Endothelial cell of umbilical vein (primary cell): ENCODE measurements at places on chromosomes 5 and 9. TPM values are rescaled to one million over a fixed set of nuclear protein-coding genes. Genes with fewer than 3 reads are reported as not detected.

GRXCR2 gene
- not detected in 2 replicates for polyA plus RNA-seq

ENG gene
- polyA plus RNA-seq = 338 and 355 TPM in 2 replicates

ABLIM3 gene
- polyA plus RNA-seq = 14.9 and 16.7 TPM in 2 replicates

FOXD4L3 gene
- polyA plus RNA-seq = not detected in 2 replicates

TMEFF1 gene
- 3.0 and 3.2 TPM in 2 replicates for polyA plus RNA-seq

ALDOB gene
- polyA plus RNA-seq = not detected in 2 replicates

TTC16 gene
- not detected in 2 replicates for polyA plus RNA-seq

- DNase-seq = no peak
Observed at GRCh38 chr9:97411440-97411788, 482 bp upstream of the TDRD7 start.

GRCh38 chr9:21789541-21790037, 12.8 kb upstream of the MTAP start:
- DNase-seq = peak; percentile 85

GRCh38 chr5:18236386-18236785, 602.1 kb downstream of the TAF11L14 start:
- DNase-seq = no peak

DNA sequence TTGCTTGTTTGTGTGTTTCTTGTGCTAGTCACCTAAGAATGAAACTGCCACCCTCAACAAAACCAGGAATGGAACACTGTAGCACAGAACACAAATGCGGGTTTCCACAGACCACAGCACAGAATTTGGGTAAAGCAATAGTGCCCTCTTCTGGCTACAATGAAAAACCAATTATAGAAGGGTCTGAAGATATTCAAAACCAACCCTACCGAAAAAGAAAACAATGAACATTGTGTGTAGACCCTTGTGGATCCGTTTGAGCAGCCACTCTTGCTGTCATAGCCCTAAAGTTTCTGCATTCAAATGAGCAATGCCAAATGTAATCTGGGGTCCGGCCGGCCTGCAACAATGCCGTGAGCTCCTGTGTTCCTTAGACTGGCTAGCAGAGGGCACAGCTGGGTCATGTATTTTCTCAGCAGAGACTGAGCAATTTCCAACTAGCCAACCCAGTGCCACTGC, 8.3 kb upstream of the ENC1 start:
- DNase-seq = peak; percentile 69

GRCh38 chr5:38719916-38720315, 125.9 kb upstream of the OSMR start:
- no peak for DNase-seq

GRCh38 chr9:30575691-30576090, 1808.8 kb upstream of the ACO1 start:
- no peak for DNase-seq

- DNase-seq = no peak
Observed at GRCh38 chr5:162174358-162174974, 106.9 kb downstream of the GABRG2 start.

- peak; percentile 62 for DNase-seq
Observed at GRCh38 chr5:21823076-21823574, 1030.0 kb downstream of the CDH12 start.

GRCh38 chr5:83470526-83471404, 779 bp upstream of the VCAN start:
- no peak for DNase-seq

DNA sequence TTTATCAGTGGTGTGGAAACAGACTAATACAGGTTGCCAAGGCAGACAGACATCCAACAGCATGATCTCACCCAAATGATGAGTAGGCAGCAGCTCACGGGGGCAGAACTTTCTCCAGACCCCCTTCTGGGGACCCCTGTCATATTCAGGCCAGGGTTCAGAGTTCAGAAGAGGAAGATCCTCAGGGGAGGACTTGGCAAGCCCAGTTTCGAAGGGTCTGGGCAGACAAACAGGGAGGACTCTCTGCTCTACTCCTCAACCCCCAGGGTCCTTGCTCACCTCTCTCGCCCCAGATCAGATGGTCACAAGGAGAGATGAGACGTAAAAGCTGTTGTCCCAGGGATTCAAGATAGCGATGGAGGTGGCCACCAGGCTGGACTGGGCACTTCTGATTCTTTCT, 215.1 kb upstream of the MVB12B start:
- DNase-seq = no peak

- no peak for DNase-seq
Observed at GRCh38 chr5:146765089-146765832, 113.3 kb downstream of the PPP2R2B start.

DNA sequence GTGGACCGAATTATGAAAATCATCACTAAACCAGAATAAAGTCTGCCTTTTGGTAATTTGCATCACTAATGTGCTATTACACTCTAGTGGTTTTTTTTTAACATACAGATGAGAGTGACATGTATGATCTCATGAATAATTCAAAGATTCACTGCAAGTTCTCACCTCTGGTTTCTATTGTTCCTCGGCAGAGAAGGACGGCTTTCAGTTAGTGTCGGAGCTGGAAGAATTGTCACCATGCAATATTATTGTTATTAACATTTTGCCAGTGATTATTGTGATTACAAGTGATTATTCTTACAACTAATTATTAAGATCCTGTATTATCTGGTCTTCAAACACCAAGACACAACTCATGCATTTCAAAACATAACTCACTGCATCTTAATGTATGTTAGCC, 366.6 kb upstream of the RPS23 start:
- no peak for DNase-seq

- DNase-seq = no peak
Observed at GRCh38 chr9:80698725-80699410, 990.5 kb downstream of the TLE1 start.

DNA sequence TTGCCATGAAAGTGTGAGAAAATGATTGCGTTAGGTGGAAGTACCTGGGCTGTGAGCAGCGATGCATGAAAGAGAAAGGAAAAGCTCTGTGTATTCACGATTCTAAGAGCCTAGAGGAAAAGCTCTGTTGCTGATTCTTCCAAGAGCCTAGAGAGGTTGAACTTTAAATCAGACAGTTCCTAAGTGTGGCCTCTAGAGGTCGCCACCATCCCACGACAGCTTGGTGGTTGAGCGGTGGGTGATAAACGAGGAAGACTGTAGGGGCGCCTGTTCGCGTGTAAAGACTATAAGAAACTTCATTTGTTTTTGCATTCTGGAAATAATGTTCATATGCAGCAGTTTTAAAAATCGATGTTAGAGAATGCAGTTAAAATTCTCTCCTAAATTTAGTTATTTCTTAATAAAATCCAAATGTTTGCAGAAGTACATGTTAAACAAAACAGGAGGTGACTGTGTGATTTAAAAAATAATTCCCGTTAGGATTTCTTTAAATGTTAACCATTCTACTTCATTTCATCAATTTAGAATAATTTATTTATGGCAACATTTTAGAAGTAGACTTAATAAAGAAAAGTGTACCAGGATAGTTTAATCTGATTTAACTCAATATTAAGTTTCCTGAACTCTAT, 107.7 kb downstream of the TENT4A start:
- DNase-seq = no peak

DNA sequence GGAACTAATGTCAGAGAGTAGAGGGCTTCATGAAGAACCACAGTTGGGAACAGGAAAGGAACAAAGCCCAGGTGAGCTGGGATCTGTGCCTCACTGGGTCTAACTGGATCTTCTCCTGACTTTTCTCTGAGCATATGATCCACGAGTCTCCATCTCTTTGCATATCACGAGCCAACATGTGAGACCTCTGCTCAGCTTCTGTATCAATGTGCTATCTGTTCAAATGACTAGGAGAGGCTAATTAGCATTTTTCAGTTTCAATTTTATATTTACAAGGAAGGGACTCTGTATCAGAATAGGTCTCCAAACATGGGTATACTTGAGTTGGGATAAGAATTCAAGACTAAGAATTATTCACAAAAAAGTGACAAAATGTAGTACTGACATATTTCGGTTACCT, 73.8 kb upstream of the SGCD start:
- DNase-seq = no peak

DNA sequence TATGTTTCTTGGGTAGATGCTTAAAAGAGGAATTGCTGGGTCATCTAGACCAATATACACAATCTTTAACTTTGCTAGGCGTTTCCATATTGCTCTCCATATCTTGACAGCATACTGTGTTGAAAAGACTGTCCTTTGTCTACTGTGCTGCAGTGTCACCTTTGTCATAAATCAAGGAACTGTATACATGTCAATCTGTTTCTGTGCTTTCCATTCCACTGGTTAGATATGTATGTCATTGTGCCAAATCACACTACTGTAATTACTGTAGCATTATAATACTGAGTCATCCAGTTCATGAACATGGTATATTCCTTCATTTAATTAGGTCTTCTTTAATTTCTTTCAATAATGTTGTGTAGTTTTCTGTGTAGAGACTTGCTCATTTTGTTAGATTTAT, 149.7 kb upstream of the RASGRF2 start:
- DNase-seq = no peak

DNA sequence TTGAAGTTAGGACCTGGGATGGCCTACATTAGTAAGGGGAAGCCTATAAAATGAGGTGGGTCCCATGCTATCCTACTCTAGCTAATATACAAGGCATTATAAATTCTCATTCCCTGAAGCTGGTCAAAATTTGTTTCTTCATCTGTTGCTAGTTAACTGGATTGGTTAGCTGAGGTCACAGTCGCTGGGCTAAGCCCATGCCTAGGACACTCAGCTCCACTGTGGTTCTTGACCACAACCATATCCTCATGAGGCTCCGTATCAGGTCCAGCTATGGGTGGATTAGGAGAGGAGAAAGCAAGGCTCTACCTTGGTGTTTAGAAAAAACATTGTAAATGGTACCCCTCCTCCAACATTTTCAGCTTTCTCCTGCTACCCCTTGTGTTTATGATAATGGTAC, 52.8 kb upstream of the RAI14 start:
- no peak for DNase-seq

GRCh38 chr5:62780888-62781287, 202.3 kb downstream of the LRRC70 start:
- no peak for DNase-seq

DNA sequence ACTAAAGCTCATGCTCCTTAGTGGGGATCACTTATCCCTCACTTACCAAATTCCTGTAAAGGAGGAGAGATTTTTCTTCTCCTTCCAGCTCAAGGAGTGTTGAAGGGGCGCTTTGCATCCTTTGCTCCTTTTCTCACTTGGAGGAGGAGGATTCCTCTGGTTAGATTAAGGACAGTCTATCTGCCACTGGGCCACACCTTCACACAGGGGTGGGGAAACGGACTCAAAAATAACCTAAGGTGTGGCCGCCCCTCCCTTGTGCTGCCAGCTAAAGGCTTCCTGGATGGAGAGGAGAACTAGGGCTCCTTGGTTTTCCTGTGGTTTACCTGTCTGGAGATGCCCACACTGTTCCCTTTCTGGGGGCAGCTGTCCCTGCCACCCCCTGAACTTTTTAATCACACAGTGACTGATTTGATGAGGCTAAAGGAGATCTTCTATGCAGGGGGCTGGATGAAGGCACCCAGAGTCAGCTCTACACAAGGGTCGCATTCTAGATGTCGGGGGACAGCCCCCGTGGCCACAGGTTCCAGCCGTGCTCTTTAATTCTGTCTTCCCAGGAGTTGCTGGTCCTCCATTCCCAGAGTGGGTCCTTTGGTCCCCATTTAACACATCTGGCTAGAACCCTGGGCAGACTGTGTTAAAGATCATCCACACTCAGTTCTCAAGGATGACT, 14.4 kb downstream of the GLRX start:
- no peak for DNase-seq

DNA sequence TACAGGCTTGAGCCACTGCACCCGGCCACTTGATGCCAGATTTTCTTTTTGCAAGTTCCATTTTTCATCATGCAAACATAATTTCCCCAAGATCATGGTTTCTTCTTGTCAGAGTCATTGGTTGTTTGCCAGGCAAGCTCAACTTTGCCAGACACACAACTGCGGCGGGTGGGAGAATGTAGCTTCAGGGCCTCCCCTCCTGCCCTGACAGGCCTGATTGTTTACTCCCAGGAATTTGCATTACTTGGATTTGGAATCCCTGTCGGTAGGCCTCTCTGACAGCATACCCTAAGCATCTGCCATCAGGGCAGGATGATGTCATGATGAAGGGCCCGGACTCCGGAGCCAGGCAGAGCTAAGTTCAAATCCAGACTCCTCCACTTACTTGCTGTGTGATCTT, 15.1 kb downstream of the RPS14 start:
- no peak for DNase-seq

- DNase-seq = no peak
Observed at GRCh38 chr9:127987103-127987614, 6.4 kb upstream of the EEIG1 start.

- no peak for DNase-seq
Observed at GRCh38 chr5:148267962-148268361, 632 bp upstream of the SPINK13 start.

DNA sequence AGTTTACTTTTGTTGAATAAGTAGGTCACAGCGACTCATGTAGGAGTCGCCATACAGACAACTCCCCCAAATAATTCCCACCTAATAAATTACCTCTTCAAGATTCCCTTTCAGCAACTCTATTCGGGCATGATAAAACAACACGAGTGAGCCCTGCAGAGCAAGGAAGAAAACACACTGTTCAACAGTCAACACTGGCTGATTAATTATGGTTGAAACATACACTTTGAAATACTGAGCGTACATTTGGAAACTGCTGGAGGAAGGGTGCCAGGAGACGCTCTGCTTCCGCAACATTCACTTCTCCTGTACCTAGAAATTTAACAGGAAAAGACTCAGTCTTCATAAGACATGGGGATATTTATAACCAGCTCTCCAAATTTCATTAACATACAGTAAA, 117.5 kb downstream of the TTC39B start:
- no peak for DNase-seq

DNA sequence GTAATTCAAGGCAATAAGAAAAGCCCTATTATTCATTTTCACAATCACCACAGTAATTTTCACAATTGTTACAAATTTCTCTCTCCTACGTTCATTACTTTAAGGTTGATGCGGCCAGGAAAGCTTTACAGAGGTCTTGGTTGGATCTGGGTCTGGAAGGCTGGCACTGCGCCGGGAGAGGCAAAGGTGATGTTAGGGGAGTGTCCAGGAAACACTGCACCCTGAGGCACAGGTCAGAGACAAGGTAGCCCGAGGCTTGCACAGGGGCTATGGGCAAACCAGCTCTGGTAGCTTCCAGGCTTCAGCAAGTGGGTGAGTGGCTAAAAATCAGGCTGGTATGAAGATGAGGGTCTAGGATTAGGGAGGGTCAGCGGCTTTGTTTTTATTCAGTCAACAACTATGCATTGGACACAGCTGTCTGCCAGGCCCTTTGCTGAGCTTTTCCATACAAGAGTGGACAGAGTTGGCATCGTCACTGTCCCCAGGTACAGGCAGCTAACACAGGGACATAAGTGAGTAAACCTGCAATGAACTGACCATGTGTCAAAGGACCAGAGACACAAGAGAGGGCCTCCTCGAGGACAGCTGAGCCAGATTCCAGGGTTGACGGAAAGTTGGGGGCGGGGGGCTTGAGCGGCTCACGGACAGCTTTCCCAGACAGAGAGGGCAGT, 12.4 kb upstream of the TENT4A start:
- no peak for DNase-seq

- DNase-seq = no peak
Observed at GRCh38 chr5:62483556-62483955, 71.0 kb downstream of the IPO11 start.

- no peak for DNase-seq
Observed at GRCh38 chr5:158618256-158618655, 481.5 kb downstream of the EBF1 start.

GRCh38 chr9:123456011-123456410, 100.0 kb downstream of the CRB2 start:
- no peak for DNase-seq

- DNase-seq = no peak
Observed at GRCh38 chr5:126099077-126099476, 324.1 kb upstream of the GRAMD2B start.

GRCh38 chr9:124066783-124067577, 55.4 kb downstream of the LHX2 start:
- no peak for DNase-seq

- no peak for DNase-seq
Observed at GRCh38 chr5:40453689-40454088, 226.0 kb upstream of the PTGER4 start.
